Left cardiac atrium (tissue), 4 donors: ENCODE measurements at places on chromosomes 11 and 22. TPM values are rescaled to one million over a fixed set of nuclear protein-coding genes. Genes with fewer than 3 reads are reported as not detected.

Gene CCDC89
- 1.0 TPM for total RNA-seq

Gene DDI1
- total RNA-seq = not detected

Gene WT1
- 4.5 TPM for total RNA-seq

Gene ZNF280A
- total RNA-seq = not detected

Gene RAG2
- not detected for total RNA-seq

Gene BDNF
- 0.09 TPM for total RNA-seq

Gene ROM1
- total RNA-seq = 3.8 TPM

Gene CRYBB3
- total RNA-seq = not detected

Gene TBX1
- total RNA-seq = 0.47 TPM

Gene NOL12
- total RNA-seq = 13.7 TPM

Gene CBLIF
- total RNA-seq = not detected

Gene PVALB
- not detected for total RNA-seq

Gene FOXRED2
- total RNA-seq = 8.5 TPM

Gene BRSK2
- 1.6 TPM for total RNA-seq

Gene DHCR7
- total RNA-seq = 53.8 TPM

Gene ZBTB16
- 65.2 TPM for total RNA-seq

Gene NXPE1
- not detected for total RNA-seq

Gene TMEM132A
- total RNA-seq = 5.1 TPM

Gene EPS8L2
- 6.5 TPM for total RNA-seq

Gene ABTB2
- 12.5 TPM for total RNA-seq

Gene P2RY6
- total RNA-seq = 4.4 TPM

Gene OR51B4
- total RNA-seq = not detected

Gene POLD3
- total RNA-seq = 8.9 TPM

Gene GGTLC2
- not detected for total RNA-seq

Gene SPINDOC
- 13.5 TPM for total RNA-seq

Gene SLC6A5
- 0.16 TPM for total RNA-seq

Gene TSGA10IP
- total RNA-seq = not detected

Gene MMP11
- total RNA-seq = 10.0 TPM

Gene MUC2
- total RNA-seq = not detected

Gene WNT7B
- not detected for total RNA-seq

Gene PAMR1
- 17.6 TPM for total RNA-seq

Gene OR5AR1
- total RNA-seq = not detected

Gene KCTD14
- 1.3 TPM for total RNA-seq

Gene IGSF9B
- total RNA-seq = 33.3 TPM

Gene NLRP14
- not detected for total RNA-seq

Gene E2F8
- 4.2 TPM for total RNA-seq

Gene LIN7C
- total RNA-seq = 15.4 TPM

Gene RTN4RL2
- 2.4 TPM for total RNA-seq

Gene RIMBP3B
- not detected for total RNA-seq

Gene TSPAN32
- 15.0 TPM for total RNA-seq

Gene TEX54
- not detected for total RNA-seq

Gene VSIG10L2
- 0.56 TPM for total RNA-seq

Gene APOA5
- total RNA-seq = not detected
